A172 (cell line): ENCODE measurements at places on chromosomes 16 and 17. TPM values are rescaled to one million over a fixed set of nuclear protein-coding genes. Genes with fewer than 3 reads are reported as not detected.

The SLC38A8 gene
- not detected in 2 replicates for total RNA-seq

The CCL1 gene
- total RNA-seq: not detected in 2 replicates

The PRSS27 gene
- total RNA-seq: 1.4 and 2.6 TPM in 2 replicates

The TERB1 gene
- 0.07 TPM in 1 of 2 replicates, not detected in the other for total RNA-seq

The PRAC2 gene
- not detected in 2 replicates for total RNA-seq

The TP53TG3B gene
- not detected in 2 replicates for total RNA-seq

The SLC6A4 gene
- total RNA-seq: 0.07 TPM in 1 of 2 replicates, not detected in the other

The CBX1 gene
- total RNA-seq: 164 and 188 TPM in 2 replicates

The GLIS2 gene
- total RNA-seq: 3.2 and 5.7 TPM in 2 replicates
